Activated CD4-positive, alpha-beta T cell treated with anti-CD3 and anti-CD28 coated beads for 48 hours (primary cell): ENCODE measurements at places on chromosomes 6 and 20.

- no peak for DNase-seq
These were observed 124.3 kb downstream of the GRM1 start for GRCh38 chr6:146153040-146153758.

GRCh38 chr6:5286780-5287179, 25.5 kb downstream of the FARS2 start:
- no peak for DNase-seq

- no peak for DNase-seq
These were observed 43.5 kb downstream of the TTI1 start for GRCh38 chr20:37989601-37990295.

- peak; percentile 28 for DNase-seq
These were observed 41.9 kb downstream of the PCNA start for GRCh38 chr20:5077761-5078387.

GRCh38 chr6:151022492-151022891, 157.0 kb downstream of the MTHFD1L start:
- no peak for DNase-seq

GRCh38 chr6:157182503-157183264, 140.6 kb downstream of the TMEM242 start:
- no peak for DNase-seq

DNA sequence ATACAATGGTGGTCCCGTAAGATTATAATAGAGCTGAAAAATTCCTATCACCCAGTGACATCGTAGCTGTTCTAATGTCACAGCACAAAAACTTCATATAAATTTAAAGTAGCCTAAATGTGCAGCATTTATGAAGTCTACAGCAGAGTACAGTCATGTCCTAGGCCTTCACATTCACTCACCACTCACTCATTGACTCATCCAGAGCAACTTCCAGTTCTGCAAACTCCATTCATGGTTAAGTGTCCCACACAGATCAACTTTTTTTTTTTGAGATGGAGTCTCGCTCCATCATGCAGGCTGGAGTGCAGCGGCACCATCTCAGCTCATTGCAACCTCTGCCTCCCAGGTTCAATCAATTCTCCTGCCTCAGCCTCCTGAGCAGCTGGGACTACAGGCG, 20.9 kb upstream of the KCNG1 start:
- no peak for DNase-seq

DNA sequence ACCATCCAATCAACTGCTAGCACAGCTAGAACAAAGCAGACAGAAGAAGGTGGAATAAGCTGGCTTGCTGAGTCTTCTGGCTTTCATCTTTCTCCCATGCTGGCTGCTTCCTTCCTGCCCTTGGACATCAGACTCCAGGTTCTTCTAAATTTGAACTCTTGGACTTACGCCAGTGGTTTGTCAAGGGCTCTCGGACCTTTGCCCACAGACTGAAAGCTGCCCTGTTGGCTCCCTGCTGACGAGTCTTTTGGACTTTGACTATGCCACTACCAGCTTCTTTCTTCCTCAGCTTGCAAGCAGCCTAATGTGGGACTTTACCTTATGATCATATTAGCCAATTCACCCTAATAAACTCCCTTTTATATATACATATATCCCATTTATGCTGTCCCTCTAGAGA, 164.1 kb upstream of the GJE1 start:
- DNase-seq, result no peak

- DNase-seq, result no peak
These were observed 63.3 kb downstream of the MAP3K4 start for GRCh38 chr6:161054876-161055275.

GRCh38 chr20:46683011-46683667, 6.1 kb downstream of the TP53RK start:
- no peak for DNase-seq

DNA sequence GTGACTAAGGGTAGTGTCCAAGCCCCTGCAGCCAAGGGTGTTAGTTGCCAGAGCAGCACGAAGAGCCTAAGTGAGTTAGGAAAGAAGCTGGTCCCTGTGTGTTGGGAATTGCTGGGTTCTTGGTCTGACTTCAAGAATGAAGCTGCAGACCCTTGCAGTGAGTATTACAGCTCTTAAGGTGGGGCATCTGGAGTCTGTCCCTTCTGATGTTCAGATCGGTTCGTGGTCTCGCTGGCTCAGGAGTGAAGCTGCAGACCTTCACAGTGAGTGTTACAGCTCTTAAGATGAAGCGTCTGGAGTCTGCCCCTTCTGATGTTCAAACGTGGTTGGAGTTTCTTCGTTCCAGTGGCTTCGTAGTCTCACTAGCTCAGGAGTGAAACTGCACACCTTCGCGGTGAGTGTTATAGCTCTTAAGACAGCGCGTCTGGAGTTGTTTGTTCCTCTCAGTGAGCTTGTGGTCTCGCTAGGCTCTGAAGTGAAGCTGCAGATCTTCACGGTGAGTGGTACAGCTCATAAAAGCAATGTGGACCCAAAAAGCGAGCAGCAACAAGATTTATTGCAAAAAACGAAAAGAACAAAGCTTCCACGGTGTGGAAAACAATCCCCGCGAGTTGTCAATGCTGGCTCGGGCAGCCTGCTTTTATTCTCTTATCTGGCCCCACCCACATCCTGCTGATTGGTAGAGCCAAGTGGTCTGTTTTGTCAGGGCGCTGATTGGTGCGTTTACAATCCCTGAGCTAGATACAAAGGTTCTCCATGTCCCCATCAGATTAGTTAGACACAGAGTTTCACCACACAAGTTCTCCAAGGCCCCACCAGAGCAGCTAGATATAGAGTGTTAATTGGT, 31.8 kb downstream of the PXDC1 start:
- DNase-seq, result no peak

- DNase-seq, result no peak
These were observed 234.4 kb downstream of the ADGB start for GRCh38 chr6:146833157-146833556.

GRCh38 chr6:27157459-27158315, 89.8 kb upstream of the PRSS16 start:
- peak; percentile 90 for DNase-seq

- peak; percentile 55 for DNase-seq
These were observed 143.5 kb downstream of the ZFP64 start for GRCh38 chr20:52047811-52048764.

- DNase-seq, result no peak
These were observed 165.9 kb downstream of the PTPRT start for GRCh38 chr20:43023836-43024235.

- DNase-seq, result no peak
These were observed 5.9 kb downstream of the TBX18 start for GRCh38 chr6:84758486-84758885.

- peak; percentile 58 for DNase-seq
These were observed 717 bp upstream of the ASF1A start for GRCh38 chr6:118893064-118893806.

- DNase-seq, result no peak
These were observed 39.5 kb upstream of the SDHAF4 start for GRCh38 chr6:70527071-70527737.

- no peak for DNase-seq
These were observed 31.4 kb downstream of the FOXP4 start for GRCh38 chr6:41577356-41578216.

DNA sequence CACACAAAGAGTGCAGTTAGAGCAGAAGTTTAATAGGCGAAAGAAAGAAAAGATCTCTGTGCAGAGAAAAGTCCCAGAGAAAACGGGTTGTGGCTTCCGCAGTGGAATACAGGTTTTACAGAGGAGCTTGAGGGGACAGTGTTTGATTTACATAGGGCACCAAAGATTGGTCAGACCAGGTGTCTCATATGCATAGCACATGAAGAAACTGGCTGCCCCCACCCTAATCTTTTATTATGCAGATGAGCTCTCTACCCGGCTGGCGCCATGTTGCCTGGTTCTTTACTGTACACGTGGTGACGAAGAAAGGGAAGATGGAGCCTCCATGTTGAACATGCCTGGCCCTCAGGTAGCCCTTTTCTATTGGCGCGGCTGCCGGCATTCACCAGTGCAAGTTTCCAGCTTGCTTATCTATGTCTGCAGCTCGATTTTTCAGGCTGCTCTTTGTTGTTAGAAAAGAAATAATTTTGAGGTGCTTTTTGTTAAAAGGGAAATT, 47.4 kb downstream of the SLC35B3 start:
- no peak for DNase-seq

DNA sequence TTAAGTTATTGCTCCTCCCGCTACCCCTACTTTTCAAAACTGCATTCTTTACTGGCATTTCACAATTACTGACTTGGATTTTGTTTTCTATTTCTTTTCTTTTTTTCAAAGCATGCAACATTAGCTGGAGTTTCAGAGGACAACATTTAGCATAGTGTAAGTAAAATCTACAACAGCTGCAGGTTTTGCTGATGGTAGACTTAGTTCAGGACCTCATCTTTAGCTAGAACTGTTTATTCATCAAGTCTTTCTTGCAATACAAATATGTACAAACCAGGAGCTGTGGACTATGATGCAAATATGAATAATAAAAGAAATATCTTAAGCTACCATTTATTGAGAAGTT, 728 bp upstream of the CEP162 start:
- no peak for DNase-seq

GRCh38 chr6:53829698-53830221, 35.0 kb downstream of the LRRC1 start:
- DNase-seq, result no peak

DNA sequence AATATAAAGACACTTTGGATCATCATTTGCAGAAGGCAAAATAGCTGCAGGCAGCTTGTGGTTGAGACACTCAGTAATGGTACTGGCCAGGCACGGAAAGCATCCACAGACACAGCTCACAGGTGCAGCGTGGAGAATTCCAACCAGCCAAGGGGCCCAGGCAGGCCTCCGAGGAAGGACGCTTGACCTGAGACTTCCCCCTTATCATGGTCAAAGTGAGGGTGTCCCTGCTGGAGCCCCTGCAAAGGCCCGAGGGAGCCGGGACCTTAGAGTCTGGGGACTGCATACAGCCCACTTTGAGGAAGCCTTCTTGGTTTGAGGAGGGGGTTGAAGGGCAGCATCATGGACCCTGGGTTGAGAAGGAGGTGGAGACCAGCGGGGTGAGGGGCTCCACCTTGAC, 15.1 kb upstream of the MYT1 start:
- DNase-seq, result no peak

- no peak for DNase-seq
These were observed 14.5 kb downstream of the NOL4L start for GRCh38 chr20:32570401-32571190.

GRCh38 chr6:18397701-18398100, 10.6 kb downstream of the RNF144B start:
- no peak for DNase-seq

GRCh38 chr20:49754596-49754995, 40.9 kb upstream of the B4GALT5 start:
- no peak for DNase-seq

DNA sequence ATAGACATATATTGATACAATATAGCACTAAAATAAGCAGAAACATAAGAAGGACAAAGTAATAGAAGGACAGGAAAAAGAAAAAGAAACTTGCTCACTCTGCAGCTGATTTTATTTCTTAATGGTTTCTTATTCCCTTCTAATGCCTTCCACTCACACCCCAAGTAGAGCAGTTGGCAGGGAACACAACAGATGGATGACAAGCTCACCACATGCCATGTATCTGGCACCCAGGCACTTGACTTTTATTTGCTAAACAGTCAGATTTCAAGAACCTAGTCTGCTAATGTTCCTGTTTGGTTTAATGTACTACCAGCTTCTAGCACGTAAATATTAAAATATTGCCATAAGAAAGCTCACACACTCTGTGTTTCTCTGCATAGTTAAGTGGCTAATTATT, 87.1 kb downstream of the COL19A1 start:
- DNase-seq, result no peak
